Effector memory CD8-positive, alpha-beta T cell (primary cell): ENCODE measurements at places on chromosomes 6 and 20.
A peak's percentile ranks its signal among the peaks of the same experiment; 100 is the strongest.

DNA sequence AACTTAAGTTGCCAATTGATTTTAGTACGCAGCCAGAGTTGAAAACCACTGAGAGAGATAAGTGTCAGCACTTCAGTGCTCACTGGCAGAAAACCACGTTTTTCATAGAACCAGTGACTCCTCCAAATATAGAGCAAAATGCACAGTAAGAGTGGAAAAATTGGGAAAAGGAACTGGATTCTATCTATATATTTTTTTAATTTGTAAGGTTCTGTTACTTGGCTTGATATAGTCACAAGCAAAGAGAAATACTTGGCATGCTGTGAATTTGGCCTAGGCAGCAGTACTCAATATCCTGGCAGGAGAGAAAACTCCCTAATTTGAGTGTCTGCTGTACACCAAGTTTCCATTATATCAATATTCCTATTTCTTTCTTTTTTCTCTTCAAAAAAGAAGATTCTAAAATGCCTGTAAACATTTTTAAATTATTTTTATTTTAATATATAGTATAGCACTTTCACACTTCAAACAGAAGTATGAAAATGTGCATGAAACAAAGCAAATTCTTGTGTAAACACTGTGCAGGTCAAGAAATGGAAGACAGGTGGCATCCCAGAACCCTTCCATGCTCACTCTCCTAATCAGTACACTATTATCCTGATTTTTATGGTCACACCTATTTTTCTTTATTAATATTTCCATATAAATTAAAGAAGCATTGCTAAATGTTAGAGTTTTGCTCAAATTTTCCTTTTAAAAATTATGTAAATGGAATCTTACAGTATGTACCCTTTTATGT is 561.8 kb upstream of the RNF217 start:
- DNase-seq = no peak

- DNase-seq = no peak
Observed at GRCh38 chr6:3699231-3699630, 52.3 kb downstream of the PXDC1 start.

- DNase-seq = no peak
Observed at GRCh38 chr20:38751360-38751976, 3.2 kb downstream of the ACTR5 start.

DNA sequence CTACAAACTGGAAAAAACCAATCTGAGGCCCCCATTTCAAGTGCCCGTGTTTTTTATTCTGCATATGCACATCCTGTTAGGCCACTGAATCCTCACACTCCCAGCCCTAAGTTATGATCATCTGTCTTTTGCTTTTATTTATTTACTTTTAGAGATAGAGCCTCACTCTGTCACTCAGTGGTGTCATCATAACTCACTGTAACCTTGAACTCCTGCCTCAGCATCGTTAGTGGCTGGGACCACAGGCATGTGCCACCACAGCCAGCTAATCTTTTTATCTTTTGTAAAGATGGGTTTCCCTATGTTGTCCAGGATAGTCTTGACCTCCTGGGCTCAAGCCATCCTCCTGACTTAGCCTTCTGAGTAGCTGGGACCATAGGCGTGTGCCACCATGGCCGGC is 29.6 kb upstream of the CLDN20 start:
- no peak for DNase-seq

- DNase-seq = no peak
Observed at GRCh38 chr6:131929264-131929663, 21.9 kb downstream of the CCN2 start.

DNA sequence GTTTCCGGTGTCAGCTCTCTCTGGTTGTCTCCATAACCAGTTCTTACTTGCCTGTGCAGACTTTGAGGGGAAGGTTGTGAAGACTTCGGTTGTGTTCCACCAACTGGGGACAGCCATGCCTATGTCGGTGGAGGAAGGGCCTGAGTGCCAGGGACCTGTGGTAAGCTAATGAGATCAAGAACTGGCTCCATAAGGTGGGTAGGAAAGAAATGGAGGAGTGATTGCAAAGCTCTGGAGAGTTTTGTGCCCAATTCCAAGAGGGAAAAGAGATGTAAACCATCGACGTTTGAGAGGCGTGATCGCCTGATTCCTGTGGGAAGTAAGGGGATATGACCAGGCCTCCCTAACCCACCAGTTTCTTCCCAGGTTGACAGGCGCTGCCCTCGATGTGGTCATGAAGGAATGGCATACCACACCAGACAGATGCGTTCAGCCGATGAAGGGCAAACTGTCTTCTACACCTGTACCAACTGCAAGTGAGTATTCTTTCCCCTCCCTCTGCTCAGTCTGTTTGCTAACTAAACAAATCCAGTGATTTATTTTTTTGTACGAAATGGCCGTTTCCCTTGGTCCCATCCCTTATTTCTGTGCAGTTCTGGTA is 893 bp downstream of the POLR1H start:
- DNase-seq = peak; percentile 20

- no peak for DNase-seq
Observed at GRCh38 chr6:140083375-140083774, 708.9 kb upstream of the CITED2 start.

GRCh38 chr20:16349523-16350260 is 223.6 kb downstream of the KIF16B start:
- DNase-seq = no peak

DNA sequence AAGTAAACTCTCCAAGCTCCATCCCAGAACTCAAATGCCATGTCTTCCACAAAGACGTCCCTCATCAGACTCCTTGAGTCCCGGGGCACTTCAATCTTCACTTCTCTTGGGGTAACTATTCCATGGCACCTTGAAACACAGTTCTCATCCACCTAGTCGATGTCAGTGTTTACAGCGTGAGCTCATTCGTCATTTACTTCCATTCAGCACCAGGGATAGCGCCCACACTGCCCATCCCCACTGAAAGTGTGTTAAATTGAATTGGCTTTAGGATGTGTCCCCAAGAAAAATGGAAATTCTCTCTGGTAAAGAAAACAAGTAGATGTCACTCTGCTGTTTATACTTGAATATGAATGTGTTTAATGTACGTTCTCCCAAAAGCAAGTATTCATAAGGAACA is 31.3 kb downstream of the KCNK15 start:
- no peak for DNase-seq

- no peak for DNase-seq
Observed at GRCh38 chr20:24933266-24933908, 15.7 kb upstream of the CST7 start.

- no peak for DNase-seq
Observed at GRCh38 chr6:16776394-16777017, 15.2 kb upstream of the ATXN1 start.

- DNase-seq = no peak
Observed at GRCh38 chr6:16398587-16398986, 160.2 kb downstream of the GMPR start.

DNA sequence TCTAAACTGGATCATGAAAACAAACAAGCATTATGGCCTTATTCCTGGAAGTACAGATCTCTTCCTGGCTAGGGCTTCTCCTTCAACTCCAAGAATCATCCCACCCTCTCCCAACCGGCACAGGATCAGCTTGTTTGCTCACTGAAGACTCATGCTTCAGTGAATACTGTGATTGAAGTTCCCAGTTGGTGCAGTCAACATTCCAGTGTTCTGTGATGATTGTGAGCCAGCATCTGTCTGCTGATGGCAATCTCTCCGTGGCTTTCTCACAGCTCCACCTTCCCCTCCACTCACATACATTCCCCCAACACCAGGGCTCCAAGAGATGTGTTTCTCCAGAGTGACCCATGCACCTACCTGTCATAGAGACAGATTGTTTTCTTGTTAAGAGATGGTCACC is 421.3 kb upstream of the BTBD3 start:
- no peak for DNase-seq

DNA sequence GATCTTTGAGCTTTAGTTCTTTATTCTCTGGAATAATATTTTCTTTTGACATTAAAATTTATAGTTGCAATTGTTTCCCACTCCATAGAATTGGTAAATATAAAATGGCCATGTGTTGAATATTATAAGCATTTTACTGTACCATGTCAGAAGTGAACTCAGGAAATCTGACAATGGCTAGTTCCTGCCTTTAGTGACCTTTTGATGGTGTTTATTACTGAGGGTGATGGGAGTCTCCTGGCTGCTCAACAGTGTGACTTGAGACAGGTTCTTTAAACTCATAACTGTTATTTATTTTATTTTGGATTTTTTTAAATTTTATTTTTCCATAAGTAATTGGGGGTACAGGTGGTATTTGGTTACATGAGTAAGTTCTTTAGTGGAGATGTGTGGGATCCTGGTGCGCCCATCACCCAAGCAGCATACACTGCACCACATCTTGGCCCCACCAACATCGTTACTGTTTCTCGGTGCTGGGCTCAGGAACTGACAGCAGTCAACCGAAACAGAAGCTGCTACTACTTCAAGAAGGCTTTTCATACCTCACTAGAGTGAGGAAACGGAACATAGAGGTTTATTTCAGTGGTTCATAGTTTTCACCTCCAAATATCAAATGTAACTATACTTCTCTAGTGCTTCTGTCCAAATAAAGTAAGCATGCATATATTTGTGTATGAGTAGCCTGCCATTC is 90.4 kb downstream of the PLEKHG1 start:
- no peak for DNase-seq

DNA sequence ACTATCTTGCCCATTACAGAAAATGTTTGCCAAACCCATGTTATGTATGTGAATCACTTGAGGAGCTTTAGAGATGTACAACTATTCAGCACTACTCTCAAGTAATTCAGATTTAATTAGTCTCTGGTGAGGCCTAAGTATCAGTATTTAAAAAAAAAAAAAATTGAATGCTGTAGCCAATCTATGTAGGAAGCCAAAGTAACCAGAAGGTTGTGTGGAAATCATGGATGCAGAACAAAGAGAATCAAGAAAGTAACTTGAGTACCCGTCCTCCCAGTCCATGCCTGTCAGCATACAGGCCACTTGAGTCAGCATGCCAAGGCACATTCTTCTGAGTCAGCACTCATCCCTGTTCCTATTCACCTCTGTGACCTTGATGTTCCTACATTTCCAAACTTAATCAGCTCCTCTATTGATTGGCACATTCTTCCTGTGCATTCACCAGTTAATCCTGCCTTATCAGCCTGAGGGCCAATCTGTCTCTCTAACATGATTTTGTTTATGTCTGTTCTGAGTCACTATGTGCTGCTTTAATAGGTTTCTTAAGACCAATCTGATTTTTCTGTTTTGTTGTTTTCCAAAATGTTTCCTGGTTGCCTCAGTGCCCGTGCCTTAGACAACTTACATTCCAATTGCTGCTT is 165.6 kb downstream of the KCNQ5 start:
- no peak for DNase-seq

GRCh38 chr20:62580052-62580451 is 62.3 kb upstream of the SLCO4A1 start:
- DNase-seq = no peak

DNA sequence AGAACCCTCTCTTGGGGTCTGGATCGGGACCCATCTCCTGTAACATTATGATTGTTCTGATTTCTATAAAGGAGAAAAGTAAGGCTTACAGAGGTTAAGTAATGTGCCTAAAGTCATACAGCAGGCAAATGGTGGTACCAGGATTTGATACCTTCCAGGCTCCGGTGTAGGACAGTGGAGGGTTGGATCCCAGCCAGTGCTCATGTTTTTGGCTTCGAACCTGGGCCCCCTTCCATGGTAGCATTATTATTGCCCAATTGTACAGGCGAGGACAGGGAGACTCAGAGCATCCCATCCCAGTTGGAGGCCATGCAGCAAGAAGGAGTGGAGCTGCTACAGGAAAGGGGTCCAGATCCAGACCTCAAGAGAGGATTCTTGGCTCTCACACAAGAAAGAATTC is 202.7 kb downstream of the TFAP2C start:
- no peak for DNase-seq

GRCh38 chr20:46605181-46605580 is 46.1 kb downstream of the SLC13A3 start:
- DNase-seq = no peak

- DNase-seq = no peak
Observed at GRCh38 chr20:32526541-32526940, 58.6 kb downstream of the NOL4L start.

DNA sequence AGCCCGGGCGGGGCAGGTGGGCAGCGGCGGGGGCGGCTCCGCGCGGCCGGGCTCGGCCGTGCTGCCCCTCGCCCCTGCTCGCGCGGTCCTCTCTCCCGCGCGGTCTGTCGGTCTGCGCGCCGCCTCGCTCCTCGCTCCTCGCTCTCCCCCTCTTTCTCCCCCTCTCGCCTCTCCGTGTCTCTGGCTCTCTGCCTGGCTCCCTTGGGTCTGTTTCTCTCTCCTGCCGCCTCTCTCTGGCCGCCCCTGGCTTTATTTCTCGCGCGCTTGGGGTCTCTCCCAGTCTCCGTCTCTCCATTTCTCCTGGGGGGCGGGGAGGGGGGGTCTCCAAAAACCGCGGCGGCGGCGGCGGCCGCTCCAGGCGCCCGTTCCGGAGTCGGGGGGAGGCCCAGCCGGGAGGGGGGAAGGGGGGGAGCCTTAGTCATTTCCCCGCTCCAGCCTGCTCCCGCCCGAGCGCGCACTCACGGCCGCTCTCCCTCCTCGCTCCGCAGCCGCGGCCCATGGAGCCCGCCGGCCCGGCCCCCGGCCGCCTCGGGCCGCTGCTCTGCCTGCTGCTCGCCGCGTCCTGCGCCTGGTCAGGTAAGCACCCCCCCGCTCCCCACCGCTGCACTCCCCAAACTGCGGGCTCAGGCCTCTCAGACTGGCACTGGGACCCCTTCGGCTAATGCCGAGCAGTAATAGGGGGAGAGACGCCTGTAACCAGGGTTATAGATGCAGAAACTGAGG is at the start of gene SIRPA:
Gene SIRPA (plus strand): TSS at position 457 of the 723 bp plus-strand sequence. CDS start 41 bp downstream, at position 498.
- no peak for DNase-seq

DNA sequence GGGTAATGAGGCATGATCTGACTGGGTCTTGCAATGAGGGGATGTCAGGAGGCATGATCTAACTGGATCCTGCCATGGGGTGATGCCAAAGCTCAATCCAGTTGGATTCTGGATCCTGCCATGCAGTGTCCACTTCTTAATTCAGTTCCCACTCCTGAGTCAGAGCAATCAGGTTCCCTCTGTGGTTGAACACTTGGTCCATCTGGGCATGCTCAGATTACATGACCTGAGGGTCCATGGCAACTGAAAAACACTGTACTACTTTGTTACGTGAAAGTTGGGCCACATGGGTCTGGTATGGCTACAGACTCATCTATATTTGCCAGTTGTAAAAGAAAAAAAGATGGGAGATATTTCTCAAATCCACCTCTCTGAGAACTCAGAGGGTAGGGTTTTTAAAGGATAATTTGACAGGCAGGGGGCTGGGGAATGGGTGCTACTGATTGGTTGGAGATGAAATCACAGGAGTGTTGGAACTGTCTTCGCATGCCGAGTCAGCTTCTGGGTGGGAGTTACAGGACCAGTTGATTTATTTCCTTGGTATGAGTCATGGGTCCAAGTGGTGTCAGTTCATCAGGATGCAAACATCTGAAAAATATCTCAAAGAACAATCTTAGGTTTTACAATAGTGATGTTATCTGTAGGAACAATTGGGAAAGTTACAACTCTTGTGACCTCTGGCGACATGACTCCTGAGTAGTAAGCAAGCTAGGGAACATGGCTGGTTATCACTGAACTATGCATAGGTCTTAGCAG is 21.6 kb downstream of the C6orf163 start:
- no peak for DNase-seq

GRCh38 chr6:75556240-75556639 is 45.4 kb upstream of the SENP6 start:
- DNase-seq = no peak

GRCh38 chr20:18639501-18639979 is 51.7 kb downstream of the DTD1 start:
- DNase-seq = no peak
